Cardiac muscle cell (in vitro differentiated cells and primary cell): ENCODE measurements at places on chromosomes 13 and 19. TPM values are rescaled to one million over a fixed set of nuclear protein-coding genes. Genes with fewer than 3 reads are reported as not detected.

Gene AP1M2
- 0.28 TPM in 1 of 2 replicates, not detected in the other for polyA plus RNA-seq

Gene CLEC17A
- not detected in 2 replicates for polyA plus RNA-seq

Gene OR7C1
- not detected in 2 replicates for polyA plus RNA-seq

DNA sequence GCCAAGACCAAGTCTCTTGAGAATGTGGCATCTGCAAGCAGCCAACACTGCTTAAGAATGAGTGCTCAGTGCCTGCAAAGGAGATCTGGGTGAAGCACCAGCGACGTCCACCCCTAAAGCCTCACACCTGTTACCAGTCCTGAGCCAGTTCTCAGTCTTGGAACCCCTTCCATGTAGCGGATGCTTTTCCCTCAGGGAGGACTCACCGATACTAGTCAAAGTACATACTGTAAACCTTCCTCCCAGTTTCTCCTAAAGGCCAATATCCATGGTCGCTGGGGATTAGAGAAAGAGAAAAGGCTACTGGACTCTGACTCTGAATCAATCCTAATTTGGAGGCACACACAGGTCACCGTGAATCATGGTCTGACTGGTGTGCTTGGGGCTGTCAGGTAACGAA is 4.2 kb upstream of the PTPRH start:
- no peak for DNase-seq

DNA sequence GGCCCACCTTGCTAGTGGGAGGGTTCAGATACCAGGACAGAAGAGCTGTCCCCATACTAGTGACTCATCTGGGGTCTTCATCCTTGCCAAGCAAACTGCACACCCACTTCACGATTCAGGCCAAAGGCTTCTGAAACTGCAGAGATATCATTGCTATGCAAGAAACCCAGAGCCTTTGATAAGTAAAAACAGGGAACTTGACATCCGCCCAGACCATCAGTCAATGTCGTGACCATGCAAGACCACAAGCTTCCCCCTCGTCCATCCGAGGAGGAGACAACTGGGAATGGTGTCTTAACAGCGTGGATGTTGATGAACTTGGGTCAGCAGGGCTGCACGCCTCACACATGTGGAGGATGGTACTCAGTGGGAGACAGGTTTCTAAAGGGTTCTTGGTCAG is 58.0 kb downstream of the ABCC4 start:
- DNase-seq = no peak

DNA sequence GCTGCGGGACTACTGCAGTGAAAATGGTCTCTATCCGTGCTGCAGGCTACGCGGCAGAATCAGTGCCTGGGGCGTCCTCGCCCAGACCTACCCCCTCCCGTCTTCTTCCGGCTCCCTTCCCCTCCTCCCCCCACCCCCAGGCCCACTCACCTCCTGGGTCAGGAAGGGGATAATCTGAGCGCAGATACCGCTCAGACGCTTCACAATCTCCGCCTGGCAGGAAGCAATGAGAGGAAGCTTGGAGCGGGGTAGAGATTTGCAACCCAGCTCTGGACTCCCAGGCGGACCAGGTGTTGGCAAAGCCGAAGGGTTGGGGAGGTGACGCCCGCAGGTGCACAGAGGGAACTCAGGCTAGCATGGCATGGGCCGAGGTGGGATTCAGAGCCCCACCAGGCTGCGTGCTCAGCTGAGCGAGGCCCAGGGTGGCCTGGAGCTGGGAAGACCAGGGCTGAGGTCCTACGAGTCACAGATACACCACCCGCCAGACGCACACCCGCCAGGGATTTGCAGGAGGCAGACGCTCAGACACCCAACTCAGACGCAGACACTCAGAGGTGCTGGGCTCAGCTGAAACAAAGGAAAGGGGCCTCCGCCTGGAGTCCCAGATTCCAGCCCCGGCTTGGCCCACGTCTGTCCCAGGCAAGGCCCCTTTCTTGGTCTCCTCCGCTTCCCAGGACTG is 4.1 kb downstream of the TLE2 start:
- DNase-seq = no peak

- DNase-seq = peak; percentile 5
Measured at GRCh38 chr13:49733181-49733951, 42.1 kb upstream of the EBPL start.

- DNase-seq = no peak
Measured at GRCh38 chr13:66842766-66843165, 387.4 kb downstream of the PCDH9 start.

- DNase-seq = no peak
Measured at GRCh38 chr13:105806628-105806920, 728.9 kb downstream of the EFNB2 start.
